GM12892 (cell line): ENCODE measurements at places on chromosomes 6 and 20.

GRCh38 chr6:8589941-8590729 is 154.8 kb upstream of the SLC35B3 start:
- DNase-seq = no peak

GRCh38 chr20:51966296-51966971 is 164.1 kb upstream of the SALL4 start:
- peak; percentile 13 for DNase-seq

- DNase-seq = no peak
These were observed 469 bp downstream of the TFAP2C start for GRCh38 chr20:56629464-56630085.

DNA sequence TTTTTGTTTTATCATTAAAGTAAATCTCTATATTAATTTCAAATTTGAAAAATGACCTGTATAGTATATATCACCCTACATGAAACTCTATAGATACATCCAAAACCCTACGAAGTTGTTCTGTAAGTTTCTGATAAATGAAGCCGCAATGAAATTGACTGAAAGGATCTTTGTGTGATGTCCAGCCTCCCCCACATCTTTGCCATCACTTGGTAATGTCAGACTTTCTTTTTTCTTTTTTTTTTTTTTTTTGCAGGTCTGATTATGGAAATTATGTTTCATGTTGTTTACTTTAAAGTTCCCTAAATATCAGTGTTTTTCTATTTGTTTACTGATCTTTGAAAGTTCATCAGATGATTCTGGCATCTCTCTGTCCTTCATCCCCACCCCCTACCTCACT is 155.6 kb upstream of the CDH4 start:
- no peak for DNase-seq

DNA sequence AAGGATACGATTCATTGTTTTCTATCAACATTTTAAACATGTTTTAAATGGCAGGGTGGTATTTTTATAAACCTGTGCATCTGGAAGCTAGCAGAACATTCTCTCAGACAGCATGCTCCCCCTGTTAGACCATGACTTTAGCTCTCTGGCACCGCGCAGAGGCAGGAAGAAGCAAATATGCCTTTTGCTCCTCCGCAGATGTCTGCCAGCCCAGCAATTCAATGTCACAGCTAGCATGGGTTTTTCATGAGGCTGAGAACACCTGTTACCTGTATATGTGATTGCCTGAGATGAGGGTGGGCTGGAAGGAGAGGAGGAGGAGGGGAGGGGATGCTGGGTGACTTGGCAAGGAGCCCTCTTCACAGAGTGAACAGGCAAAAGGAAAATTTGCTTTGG is 6.7 kb downstream of the MTCH1 start:
- no peak for DNase-seq

DNA sequence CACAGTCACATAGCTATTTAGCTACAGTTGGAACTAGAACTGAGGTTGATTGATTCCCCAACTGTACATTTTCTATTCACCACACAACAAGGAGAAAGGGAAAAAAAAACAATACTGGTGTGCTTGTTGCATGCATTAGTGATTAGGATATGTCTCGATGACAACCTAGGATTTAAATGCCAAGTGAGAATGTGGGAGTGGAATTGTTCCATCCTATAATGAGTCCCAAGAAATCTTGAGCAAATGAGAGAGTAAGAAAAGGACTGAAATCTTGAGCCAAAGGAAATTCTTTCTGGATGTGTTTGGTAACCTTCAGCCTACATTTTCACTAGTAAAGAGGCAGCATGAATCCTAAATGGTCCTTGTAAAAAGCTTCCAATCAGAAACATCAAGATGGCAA is 232.7 kb downstream of the HIVEP2 start:
- no peak for DNase-seq

- no peak for DNase-seq
These were observed 9.4 kb downstream of the MAS1 start for GRCh38 chr6:159899994-159900745.

DNA sequence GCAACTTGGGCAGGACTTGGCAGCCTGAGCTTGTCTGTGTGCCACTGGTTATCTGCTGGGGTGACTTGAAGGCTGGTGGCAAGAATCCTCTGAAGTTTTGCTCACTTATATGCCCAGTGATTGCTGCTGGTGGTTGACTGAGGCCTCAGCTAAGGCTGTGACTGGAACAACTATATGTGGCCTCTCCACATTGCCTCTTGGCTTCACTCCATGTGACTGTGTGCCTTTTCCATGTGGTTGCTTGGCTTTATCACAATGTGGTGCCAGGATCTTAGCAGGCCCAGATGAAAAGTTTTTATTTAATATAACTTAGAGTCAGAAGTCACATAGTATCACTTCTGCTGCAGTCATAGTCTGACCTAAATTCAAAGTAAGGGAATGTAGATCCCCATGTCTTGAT is 104.5 kb downstream of the ADAT2 start:
- DNase-seq = no peak

GRCh38 chr6:7761051-7761450 is 35.2 kb downstream of the BMP6 start:
- DNase-seq = no peak
